ENCODE measurements at places on chromosomes 3 and 15.

GRCh38 chr3:193520738-193521137, 34.0 kb downstream of the ATP13A4 start:
- no peak for DNase-seq
- no peak overlapping the region for H3K27ac ChIP-seq
- H3K4me3 ChIP-seq = no peak overlapping the region
- H3K36me3 ChIP-seq = no peaks in the 10 kb centered on the region
- H3K27me3 ChIP-seq = no peaks in the 10 kb centered on the region

GRCh38 chr3:89699771-89700170, 592.4 kb downstream of the EPHA3 start:
- H3K27ac ChIP-seq = no peak overlapping the region
- no peak for DNase-seq
- H3K4me3 ChIP-seq = no peak overlapping the region

DNA sequence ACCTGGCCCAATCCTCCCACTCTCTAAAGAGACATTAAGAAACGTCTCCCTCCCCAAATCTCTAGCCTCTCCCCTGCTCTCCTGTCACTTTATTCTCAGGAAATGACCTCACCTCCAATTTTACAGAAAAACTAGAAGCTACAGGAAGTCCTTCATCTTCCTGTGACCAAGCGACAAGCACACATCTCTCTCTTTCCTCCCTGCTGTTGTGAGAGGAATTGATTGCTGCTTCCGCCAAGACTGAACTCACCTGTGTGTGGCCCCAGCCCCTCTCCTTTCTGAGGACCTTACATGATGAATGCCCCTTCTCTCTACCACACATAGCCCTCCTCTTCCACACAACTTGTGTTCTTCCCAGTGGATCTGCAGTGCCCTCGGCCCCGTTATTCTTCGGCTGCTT, 18.2 kb downstream of the DNAJB8 start:
- no peak overlapping the region for H3K4me3 ChIP-seq
- no peaks in the 10 kb centered on the region for H3K4me1 ChIP-seq
- DNase-seq = no peak

DNA sequence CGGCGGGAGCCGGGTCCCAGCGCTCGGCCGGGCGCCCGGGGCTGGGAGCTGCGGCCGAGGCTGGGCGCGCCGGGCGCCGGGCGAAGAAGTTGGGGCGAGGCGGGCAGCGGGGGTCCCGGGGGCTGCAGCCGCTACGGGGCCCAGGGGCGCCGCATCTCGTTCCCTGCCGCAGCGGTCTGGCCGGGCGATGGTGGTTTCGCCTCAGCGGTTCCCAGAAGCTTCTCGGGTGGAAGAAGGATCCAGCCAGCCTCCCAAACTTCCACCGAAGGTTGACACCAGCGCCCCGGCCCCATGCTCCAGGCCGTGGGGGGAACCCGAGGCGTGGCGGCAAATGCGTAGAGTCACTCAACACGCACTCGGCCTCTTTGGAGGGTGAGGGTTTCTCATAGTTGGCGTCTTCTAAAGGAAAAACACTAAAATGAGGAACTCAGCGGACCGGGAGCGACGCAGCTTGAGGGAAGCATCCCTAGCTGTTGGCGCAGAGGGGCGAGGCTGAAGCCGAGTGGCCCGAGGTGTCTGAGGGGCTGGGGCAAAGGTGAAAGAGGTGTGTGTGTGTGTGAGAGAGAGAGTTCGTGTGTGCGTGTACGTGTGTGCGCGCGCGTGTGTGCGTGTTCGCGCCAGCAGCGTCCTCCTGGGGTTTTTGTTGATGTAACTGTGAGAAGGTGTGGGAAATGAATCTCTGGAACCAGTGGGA, 940 bp downstream of the BOC start:
- H3K27me3 ChIP-seq = peaks cover 12% of the 10 kb centered on the region
- no peaks in the 10 kb centered on the region for H3K36me3 ChIP-seq
- H3K4me1 ChIP-seq = peaks cover 7% of the 10 kb centered on the region
- DNase-seq = no peak
- H3K4me3 ChIP-seq = peak overlapping the region; percentile 96
- H3K27ac ChIP-seq = no peak overlapping the region

- H3K4me3 ChIP-seq = no peak overlapping the region
- no peaks in the 10 kb centered on the region for H3K4me1 ChIP-seq
- H3K27ac ChIP-seq = no peak overlapping the region
- no peak for DNase-seq
- no peaks in the 10 kb centered on the region for H3K27me3 ChIP-seq
Measured at GRCh38 chr15:49810720-49811119, 189.9 kb downstream of the DTWD1 start.

DNA sequence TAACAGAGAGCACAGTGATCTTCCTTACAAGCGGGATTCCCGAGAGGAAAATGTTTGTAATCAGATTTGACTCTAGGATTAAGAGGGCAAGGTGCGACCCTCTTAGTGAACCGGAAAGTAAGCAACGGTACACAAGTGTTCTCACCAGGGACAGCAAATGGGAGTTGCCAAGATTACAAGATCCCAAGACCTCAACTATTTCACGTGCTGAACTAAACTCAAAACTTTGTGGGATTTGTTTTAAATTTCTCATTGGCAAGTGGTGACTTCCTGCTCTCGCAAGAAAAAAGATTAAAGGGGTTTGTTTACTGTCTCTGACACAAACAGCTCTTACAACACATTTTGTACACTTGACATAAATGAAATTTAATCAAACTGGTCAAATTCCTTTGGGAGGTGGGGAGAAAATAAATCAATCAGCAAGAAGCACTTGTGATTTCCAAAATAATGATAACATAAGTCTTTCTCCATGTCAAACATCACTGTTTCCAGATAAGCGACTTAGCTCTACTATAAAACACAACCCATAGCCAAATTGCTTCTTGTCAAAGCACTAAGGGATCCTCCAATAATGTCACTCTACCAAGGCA, 2.2 kb upstream of the PGPEP1L start:
- H3K4me1 ChIP-seq = no peaks in the 10 kb centered on the region
- no peak overlapping the region for H3K27ac ChIP-seq
- no peak for DNase-seq
- H3K4me3 ChIP-seq = no peak overlapping the region

DNA sequence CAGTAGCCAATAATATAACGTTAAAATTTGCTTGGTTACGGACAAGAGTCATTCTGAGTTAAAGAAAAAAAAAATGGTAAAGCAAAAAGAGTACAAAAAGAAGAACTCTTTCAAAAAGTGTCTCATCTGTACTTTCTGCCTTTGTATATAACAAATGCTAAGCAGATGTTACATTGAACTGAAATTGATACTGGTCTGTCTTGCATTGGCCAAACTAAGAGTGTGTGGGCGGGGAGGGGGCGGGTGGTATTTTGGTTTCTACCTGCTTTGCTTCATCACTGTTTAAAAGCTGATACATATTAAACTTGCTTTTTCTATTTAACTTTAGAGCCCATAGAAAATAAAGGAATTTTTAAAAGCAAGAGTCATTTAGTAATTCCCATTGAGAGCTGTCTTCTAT, 215.0 kb upstream of the THBS1 start:
- DNase-seq = no peak
- H3K4me3 ChIP-seq = no peak overlapping the region
- no peaks in the 10 kb centered on the region for H3K36me3 ChIP-seq
- no peak overlapping the region for H3K27ac ChIP-seq

DNA sequence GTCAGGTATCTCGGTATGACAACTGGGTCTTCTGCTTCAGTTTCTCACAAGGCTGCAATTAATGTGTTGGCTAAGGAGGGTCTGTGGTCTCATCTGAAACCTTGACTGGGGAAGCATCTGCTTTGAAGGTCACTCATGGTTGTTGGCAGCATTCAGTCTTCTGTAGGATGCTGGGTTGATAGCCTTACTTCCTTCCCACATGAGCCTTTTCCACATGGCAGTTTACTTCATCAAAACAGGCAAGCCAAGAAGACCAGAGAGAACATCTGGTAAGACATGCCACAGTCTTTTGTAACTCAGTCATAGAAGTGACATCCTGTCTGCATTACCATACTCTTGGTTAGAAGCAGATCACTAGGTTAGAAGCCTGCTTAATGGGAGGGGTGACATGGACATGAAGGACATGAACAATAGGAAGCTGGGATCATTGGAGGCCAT, 49.5 kb downstream of the CMC1 start:
- no peaks in the 10 kb centered on the region for H3K36me3 ChIP-seq
- no peak overlapping the region for H3K27ac ChIP-seq
- DNase-seq = no peak

DNA sequence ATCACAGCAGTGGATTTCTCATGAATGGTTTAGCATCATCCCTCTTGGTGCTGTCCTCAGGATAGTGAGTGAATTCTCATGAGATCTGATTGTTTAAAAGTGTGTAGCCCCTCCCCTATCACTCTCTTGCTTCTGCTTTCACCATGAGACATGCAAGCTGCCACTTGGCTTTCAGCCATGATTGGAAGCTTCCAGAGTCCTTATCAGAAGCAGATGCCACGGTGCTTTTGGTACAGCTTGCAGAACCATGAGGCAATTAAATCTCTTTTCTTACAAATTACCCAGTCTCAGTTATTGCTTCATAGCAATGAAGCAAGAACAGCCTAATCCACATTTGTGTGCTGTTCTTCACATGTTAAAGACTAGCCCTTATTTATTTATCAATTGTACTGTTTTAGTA, 495.2 kb upstream of the EPHA6 start:
- H3K27me3 ChIP-seq = no peaks in the 10 kb centered on the region
- no peak overlapping the region for H3K27ac ChIP-seq
- no peaks in the 10 kb centered on the region for H3K36me3 ChIP-seq
- DNase-seq = no peak
- no peak overlapping the region for H3K4me3 ChIP-seq
- H3K4me1 ChIP-seq = no peaks in the 10 kb centered on the region

GRCh38 chr3:3129579-3129978, 2.8 kb downstream of the TRNT1 start:
- peaks cover 8% of the 10 kb centered on the region for H3K36me3 ChIP-seq
- H3K4me1 ChIP-seq = no peaks in the 10 kb centered on the region
- DNase-seq = no peak
